ENCODE measurements at places on chromosomes 16 and 17. TPM values are rescaled to one million over a fixed set of nuclear protein-coding genes. Genes with fewer than 3 reads are reported as not detected.

- peak; percentile 85 for DNase-seq
Observed at GRCh38 chr16:66552286-66553177, at the start of gene CKLF. CKLF (plus strand) TSS chr16:66552576; CDS start chr16:66552716, 140 bp downstream.

Gene GNG13
- total RNA-seq, result not detected

DNA sequence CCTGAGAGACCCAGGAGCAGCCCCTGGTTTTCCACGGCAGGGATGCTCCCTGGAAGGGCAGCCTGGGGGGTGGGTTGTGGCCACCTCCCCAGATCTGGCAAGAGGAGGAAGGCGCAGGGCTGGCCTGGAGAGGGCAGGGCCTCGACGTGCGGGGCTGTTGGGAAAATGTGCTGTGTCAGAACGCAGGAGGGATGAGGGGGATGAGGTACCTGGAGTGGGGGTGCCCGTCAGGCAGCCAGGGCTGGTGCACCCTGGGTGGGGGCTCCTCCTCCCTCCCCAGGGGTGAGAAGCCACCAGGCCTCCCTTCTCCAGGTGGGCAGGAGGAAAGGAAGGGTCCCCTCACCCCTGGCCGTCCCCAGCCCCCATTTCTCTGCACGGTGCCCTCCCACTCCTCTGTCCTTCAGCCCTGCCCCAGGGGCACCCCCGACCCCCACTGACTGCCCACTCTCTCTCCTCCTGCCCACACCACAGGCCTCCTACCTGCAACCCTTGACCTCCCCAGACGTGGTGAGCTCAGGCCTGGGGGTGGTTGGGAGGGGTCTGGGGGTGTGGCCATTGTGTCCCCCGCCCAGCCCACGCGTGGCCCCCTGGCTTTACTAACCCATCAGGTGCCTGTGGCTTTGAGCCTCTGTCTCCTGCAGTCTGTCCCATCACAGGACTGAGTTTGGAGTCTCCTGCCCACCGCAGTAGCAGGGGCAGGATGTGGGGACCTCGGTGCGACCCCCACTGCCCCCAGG lies 39.6 kb downstream of the BAHCC1 start:
- DNase-seq, result no peak

- no peak for DNase-seq
Observed at GRCh38 chr17:42573095-42573494, 4.4 kb downstream of the PSMC3IP start.

GRCh38 chr17:19830061-19830460 lies 37.7 kb downstream of the ULK2 start:
- DNase-seq, result no peak

All from CD4-positive, CD25-positive, alpha-beta regulatory T cell (primary cell).